ENCODE measurements at places on chromosomes 13 and 19.

DNA sequence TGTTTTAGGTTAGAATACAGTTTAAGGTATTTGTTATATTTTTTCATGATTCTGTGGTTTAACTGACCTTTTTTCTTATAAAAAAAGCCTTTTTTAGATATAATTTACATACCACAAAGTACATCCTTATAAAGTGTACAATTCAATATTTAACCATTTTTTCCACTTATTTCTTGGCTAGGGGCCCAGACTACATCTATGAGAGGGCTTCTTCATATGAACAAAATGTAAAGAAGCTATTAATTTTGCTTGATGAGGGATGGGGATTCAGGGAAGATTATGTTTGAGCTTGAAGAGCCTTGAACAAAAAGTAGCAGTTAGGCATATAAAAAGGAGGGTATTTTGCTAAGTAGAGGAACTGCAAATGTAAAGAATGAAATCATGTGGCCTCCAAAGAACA lies 2.2 kb downstream of the CCDC122 start:
- DNase-seq: no peak

DNA sequence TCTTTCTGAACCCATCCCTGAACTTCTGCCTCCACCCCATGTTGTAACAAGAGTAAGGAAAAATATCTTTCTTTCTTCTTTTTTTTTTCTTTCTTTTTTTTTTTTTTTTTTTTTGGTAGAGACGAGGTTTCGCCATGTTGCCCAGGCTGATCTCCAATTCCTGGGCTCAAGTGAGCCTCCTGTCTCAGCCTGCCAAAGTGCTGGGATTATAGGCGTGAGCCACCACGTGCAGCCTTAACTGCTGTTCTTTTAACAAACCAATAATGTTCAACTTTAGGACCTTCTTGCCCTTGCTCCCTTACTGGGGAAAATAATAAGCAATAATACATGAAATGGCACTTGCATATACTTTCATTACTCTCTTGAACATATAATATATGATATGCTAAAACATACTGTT lies 19.6 kb downstream of the GPR183 start:
- no peak for DNase-seq

- DNase-seq: peak; percentile 54
These were observed at the start of gene ZBTB7A for GRCh38 chr19:4066682-4067395. TSS of gene ZBTB7A (minus strand) at chr19:4066899. CDS start at chr19:4055232, 11,667 bp downstream.

DNA sequence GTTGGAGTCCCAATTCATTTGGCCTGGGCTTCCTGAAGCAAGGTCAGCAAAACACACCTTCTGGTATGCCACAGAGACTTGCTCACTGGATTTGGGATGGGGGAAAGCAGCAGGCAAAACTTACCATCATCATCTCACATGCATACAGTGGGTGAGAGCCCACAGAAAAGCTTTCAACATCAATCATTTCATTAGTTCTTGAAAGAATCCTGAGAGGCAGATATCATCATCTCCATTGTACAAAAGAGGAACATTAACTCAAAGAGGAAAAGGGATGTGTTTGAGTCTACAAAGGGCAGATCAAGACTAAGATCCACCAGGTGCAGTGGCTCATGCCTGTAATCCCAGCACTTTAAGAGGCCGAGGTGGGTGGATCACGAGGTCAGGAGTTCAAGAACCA lies 6.4 kb downstream of the WDR87 start:
- DNase-seq: no peak

DNA sequence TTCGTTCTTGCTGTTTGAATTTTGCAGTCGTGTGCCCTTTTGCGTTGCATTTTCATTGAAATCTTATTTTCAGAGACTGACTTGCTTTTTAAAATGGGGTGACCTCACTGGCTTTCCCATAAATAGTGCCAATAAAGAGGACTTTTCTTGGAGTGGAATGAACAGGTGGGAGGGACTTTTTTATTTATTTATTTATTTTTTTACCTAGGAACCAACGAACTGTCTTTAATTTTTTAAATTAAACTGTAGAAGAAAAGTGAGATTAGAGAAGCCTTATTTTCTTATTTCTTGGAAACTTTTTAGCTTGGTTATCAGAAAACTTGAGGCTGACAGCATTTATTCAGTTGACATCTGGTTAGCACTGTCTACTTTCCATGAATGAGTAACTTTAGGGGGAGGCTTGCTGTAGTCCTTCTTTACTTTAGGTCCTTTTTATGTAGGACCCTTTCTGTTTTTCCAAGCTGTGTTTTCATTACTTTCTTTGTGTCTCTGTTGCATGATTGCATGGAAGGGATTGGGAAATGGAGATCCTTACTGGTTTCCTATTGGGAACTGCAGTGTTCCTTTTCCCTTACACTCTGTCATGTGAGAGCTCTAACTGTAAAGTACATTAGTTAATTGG lies 1.7 kb downstream of the SLAIN1 start:
- peak; percentile 57 for DNase-seq

GRCh38 chr19:17602872-17603510 lies 47.5 kb downstream of the COLGALT1 start:
- DNase-seq: no peak
